Tongue (tissue), 3 donors: ENCODE measurements at places on chromosomes 1 and 21. TPM values are rescaled to one million over a fixed set of nuclear protein-coding genes. Genes with fewer than 3 reads are reported as not detected.

GRCh38 chr21:41229509-41230248 is 61.7 kb downstream of the BACE2 start:
- DNase-seq, result no peak

DNA sequence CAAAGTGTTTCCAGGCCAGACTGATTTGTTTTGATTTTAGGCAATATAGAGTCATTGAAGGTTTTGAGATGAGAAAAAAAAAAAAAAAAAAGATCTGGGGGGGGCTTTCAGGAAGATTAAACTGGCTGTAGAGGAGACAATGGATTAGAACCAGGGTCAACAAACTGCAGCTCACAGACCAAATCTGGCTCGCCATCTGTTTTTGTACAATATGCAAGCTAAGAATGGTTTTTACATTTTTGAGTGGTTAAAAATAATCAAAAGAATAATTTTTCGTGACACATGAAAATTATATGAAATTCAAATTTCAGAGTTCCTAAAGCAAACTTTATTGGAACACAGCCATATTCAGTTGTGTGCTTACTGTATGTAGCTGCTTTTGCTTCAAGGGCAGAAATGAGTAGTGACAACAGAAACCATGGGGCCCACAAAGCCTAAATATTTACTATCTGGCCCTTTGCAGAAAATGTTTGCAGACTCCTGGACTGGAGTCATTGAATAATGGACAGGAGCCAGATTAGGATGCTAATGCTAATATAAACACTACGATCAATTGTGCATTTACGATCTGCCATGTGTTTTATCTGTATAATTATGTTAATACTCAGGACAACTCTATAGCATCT is 375.7 kb upstream of the DAB1 start:
- no peak for DNase-seq

DNA sequence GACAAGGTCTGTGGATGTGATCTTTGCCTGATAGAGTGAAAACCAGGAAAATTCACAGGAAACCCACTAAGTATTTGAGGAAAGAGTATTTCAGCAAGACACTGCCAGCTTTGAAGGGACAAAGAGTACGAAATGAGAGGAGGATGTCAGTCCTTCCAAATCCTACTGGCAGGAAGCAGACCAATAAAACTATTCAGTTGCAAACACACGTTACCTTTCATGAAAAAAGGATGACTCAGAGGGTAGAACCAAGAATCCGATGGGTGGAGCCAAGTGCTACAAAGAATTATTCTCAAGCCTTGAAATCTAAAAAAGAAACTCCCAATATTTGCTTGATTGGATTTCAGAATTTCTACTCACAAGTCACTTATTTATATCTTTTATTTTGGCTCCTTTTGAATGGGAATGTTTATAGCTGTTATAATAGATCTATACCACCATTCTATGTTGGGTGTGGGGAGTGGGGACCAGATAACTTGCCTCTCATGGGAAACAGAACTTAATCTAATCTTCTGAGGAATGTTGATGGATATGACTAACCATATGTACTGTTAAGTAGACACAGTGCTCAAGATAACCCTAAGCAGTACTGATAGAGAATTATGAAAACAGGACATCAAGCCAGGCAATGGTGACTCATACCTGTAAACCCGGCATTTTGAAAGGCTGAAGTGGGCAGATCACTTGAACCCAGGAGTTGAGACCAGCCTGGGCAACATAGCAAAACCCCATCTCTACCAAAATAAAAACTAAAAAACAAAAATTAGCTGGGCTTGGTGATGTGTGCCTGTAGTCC is 19.3 kb upstream of the HEATR1 start:
- no peak for DNase-seq

DNA sequence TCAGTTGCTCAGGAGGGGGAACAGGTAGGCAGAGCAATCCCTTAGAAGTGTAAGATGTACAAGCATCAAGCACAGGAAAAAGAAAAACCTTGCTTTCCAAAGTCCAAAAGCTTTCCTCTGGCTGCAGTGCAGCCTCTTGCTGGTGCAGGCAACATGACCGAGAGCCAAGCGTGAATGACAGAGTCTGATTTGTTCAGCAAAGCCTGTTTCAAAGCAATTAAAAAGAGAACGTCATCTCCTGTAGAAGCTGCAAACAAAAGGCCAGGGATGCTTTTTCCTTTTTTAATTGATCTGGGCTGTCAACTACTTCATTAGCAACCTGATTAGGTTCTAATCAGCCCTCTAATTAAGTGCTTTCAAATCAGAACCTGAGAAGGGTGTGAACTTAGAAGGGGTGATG is 38.2 kb upstream of the PLA2G2C start:
- no peak for DNase-seq

OR2L2 gene
- not detected for total RNA-seq

DNA sequence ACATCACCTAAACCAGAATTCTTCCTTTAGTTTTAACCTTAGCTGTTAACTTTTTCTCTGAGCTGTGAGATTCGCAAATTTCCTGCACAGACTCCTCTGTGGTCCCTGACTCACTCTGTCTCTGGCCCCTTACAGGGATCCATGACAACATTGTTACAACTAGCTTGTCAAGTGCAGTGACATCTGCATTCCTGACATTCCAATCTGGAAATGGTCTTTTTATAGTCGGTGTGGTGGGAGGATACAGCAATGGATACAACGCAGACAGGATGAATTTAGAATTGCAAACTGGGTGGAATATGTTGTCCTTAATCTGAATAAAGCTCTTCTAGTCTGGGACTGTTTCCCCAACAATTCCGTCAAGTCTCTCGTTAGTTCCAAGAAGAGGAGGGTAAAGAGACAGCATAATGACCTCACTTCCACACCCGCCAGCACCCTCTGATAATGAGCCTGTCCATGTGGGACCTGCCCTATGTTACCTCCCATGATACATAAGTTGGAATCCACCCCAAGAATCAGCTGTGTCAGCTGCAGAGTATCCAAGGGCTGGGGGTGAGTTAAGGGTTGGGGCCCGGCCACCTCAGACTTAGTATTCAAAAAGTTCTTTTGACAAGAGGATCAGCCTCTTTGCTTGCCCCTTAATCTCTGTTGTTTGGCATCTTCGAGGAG is 49.4 kb downstream of the ILDR2 start:
- DNase-seq, result peak; percentile 24

DNA sequence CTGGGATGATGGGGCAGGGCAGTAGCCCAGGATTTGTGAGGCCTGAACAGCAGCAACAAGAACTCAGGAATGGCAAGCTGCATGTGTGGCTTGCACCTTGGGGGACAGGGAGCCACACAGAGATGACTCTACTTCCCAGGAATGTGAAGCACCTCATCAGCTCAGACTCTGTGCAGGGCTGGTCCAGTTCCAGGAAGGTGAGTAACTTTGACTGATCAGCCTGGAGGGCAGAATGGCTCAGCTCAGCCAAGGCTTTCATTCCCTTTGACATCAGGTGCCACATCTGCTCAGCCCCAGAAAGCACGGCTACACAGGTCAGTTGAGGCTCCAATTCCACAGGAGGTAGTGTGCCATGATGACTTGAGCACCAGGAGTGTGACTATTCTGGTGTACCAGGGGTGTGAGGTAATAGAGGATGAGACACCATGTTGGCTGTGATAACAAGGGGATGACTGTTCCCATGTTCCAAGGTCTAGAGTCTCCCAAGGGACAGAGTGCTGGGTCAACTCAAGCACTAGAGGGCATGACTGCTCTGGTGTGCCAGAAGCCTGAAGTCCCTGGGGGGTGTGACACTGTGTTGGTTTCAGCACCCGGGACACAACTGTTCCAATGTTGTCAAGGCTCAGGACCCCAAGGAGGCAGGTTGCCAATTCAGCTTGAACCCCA is 625.8 kb upstream of the ADGRL2 start:
- DNase-seq, result no peak

- peak; percentile 85 for DNase-seq
Observed at GRCh38 chr1:40036574-40036973, 4.0 kb upstream of the CAP1 start.

GRCh38 chr1:75764057-75764655 is 21.9 kb upstream of the RABGGTB start:
- no peak for DNase-seq

IL24 gene
- not detected for total RNA-seq

DNA sequence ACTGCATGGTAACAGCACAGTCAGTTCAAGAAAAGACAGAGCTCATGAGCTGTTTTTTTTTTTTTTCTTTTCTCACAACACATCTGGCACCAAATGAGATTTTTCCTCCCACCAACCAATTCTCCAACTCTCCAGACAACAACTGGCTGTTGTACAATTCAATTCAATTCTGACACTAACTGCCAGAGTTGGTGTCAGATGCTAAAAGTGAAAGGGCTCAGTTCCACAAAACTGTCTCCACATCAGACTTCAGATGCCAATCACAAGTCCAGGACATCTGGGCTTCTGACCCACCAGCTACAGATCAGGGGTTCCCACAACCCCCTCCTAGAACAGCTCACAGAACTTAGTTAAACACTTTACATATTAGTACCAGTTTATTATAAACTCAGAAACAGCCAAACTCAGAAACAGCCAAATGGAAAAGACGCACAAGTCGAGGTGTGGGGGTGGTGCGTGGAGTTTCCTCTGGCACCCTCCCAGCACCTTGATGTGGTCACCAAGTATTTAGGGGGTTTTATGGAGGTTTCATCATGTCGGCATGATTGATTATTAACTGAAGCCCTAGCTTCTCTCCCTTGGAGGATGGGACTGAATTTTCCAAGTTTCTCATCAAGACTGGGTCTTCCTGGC is 39.2 kb upstream of the LRRC8D start:
- peak; percentile 32 for DNase-seq
